ENCODE measurements at places on chromosomes 13 and 19. TPM values are rescaled to one million over a fixed set of nuclear protein-coding genes. Genes with fewer than 3 reads are reported as not detected.

DNA sequence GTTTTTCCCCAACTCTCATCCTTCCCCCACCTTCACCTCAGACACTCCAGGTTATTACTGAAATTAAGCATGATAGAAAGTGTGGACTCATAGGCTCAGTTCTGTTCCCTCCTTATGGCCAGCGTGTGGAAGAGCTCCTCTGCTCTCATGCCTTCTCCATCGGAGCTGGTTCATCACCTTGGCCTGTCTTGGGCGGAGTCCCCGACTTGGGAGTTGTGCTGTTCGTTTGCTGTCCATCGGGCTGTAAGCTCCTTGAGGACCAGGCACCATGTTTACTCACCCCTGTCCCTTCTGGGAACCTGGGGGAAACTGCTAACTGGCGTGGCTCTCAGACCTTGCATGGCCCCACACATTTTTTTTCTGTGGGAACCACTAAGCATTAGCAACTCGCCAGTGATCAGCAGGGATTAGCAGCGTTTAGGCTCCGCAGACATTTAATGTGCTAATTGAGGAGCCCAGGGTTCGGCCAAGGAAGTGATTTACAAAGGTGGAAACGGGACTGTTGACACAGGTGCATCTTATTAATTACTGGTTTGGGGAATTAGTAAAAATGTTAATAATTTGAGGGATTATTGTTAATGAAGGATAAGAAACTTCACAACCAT, 123.8 kb downstream of the TM9SF2 start:
- DNase-seq = no peak

DNA sequence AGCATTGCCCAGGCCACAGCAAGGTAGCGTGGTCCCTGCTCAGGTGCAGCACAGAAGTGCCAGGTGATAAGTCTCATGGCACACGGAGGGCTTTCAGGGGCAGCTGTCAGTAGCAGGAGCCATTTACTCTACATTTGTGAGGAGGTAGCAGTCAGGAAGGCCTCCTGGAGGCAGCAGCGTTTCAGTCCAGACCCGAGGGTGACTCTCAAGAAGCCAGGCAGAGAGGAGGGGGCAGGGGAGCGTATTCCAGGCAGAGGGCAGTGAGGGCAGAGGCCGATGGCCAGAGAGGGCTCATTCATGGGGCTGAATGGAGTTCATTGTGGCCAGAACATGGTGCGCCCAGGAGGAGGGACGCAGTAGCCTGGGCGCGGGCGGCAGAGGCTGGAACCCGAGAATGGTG, 8.9 kb downstream of the PIAS4 start:
- DNase-seq = no peak

- no peak for DNase-seq
Observed at GRCh38 chr19:48804496-48804895, 6.3 kb downstream of the BCAT2 start.

GRCh38 chr19:56838024-56838908, 2.3 kb downstream of the PEG3 start:
- peak; percentile 50 for DNase-seq

The TUBA3C gene
- total RNA-seq = not detected

Data from tibial nerve (tissue), 4 donors.